ENCODE measurements at places on chromosomes 4 and X.

GRCh38 chr4:156559346-156559745 is 412.3 kb downstream of the PDGFC start:
- no peak for DNase-seq

DNA sequence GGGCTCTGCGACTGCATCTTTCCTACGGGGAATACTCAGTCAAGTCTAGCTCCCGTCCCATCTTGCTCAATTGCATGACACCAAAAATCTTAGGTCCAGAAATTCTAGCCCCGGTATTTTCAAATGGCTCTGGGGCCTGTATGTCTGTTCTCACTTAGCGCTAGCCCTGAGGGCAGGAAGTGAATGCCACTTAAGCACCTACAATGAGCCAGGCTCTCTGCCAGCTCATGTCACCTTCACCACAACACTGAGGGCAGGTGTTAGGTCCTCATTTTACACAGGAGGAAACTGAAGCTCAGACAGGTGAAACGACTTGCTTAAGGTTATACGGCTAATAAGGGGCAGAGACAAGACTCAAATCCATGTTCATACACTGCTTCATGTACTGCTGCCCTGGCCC is 282.8 kb downstream of the PPP1R2C start:
- no peak for DNase-seq

DNA sequence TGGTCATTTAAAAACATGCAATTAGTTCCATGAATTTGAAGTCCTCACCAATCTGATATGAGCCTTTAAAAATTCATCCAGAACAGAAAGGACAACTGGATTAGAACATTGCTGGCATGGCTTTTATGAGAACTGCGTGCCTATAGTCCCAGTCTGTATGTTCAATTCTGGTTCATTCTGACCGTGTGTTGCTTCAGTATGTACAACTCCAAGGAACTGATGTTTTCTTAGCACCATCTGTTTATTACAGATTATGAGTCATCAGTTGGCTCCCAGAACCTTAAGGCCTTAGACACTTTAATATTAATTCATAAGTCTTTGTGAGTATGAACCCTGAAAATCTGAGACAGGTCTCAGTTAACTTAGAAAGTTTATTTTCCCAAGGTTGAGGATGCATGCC is 115.0 kb downstream of the CEP44 start:
- no peak for DNase-seq

GRCh38 chr4:156634612-156635011 is 337.0 kb downstream of the PDGFC start:
- DNase-seq: no peak

GRCh38 chr4:44771789-44772188 is 45.4 kb upstream of the GNPDA2 start:
- no peak for DNase-seq

GRCh38 chrX:30895370-30895769 is 6.3 kb upstream of the TAB3 start:
- no peak for DNase-seq

DNA sequence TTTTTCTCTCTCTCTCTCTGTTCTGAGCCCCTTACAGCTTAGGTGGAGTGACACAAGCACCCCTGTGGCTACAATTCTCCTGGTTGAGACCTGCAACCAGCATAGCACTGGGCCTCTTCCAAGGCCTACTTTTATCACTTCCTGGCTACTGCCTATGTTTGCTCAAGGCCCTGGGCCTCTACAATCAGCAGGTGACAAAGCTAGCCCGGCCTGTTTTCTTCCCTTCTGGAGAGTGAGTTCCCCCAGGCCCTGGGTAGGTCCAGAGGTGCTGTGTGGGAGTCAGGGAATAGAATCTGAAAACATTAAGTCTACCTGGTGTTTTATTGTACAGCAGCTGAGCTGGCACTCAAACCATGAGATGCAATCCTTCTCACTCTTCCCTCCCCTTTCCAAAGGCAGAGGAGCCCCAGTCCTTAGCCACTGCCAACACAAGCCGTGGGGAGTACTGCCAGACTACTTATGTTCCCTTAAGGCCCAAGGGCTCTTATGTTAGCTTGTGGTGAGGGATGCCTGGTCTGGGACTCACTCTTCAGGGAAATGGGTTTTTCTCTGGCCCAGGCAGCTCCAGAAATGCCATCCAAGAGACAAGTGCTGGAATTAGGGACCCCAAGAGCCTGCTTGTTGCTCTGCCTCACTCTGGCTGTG is 23.8 kb upstream of the MAGEC3 start:
- no peak for DNase-seq

GRCh38 chr4:113435893-113436292 is 325.6 kb downstream of the CAMK2D start:
- DNase-seq: peak; percentile 70

GRCh38 chr4:83440899-83441298 is 14.7 kb downstream of the HELQ start:
- no peak for DNase-seq

DNA sequence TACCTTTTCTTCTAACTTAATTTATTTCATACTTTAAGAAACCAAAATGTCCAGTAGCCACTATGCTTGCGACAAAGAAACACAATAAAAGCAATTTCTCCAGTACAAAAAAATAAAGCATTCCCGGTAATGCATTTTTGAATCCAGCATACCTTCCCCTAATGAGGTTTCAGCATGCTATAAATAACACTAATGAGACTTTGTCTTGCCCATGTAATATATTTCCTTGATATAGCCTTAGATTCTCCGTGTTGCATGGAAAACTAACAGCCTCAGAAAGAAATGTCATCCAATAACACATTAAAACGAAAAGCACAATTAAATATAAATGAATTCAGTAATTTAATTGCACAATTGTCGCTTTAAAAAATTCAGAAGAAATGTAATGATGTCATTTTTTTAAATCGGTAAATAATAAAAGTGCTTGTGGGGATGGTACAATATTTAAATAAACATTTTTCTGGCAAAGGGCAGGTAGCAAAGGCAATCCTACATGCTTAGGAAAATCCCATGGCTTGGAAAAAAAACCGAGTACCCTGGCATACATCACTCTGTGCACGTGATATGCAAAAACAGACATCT is 225.2 kb upstream of the PPARGC1A start:
- no peak for DNase-seq

- no peak for DNase-seq
Observed at GRCh38 chr4:100782356-100782755, 264.5 kb upstream of the EMCN start.

DNA sequence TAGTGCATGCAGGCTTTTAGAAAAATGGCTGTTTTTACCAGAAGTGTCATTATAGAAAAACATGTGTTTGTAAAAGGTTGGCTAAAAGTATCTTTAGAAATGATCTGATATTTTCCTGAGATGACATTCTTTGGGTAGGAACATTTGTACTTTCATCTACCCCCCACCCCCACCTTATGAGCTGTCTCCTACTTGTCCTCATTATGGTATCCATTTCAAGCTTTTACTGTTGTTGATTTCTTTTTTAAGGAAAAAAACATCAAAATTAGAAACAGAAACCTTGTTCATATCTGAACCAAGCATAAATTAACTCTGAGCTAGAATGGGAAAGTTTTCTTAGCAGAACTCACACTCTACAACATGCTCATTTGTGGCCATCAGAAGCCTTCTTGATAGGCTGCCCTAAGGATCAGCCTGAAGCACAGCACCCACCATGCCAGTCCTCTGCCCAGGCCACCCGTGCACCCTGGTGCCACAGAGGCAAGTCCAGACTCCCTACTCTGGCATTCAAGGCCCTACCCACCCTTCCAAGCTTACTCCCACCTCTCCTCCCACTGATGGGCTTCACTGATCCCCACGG is 49.4 kb downstream of the NSG1 start:
- DNase-seq: no peak

- no peak for DNase-seq
Observed at GRCh38 chr4:83569987-83570386, 34.1 kb downstream of the GPAT3 start.

DNA sequence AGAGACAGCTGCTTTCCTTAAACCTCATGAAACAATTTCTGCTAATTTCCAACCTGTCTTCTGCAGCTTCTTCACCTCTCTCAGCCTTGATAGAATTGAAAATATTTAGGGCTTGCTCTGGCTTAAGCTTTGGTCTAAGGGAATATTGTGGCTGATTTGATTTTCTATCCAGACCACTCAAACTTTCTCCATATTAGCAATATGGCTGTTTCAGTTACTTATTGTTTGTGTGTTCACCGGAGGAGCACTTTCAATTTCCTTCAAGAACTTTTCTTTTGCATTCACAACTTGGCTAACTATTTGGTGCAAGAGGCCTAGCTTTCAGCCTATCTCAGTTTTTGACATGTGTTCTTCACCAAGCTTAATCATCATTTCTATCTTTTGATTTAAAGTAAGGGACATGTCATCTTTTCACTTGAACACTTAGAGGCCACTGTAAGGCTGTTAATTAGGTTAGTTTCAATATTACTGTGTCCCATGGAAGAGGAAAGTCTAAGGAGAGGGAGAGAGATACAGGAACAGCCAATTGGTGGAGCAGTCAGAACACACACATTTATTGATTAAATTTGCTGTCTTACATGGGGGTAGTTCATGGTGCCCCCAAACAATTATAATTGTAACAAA is 213.2 kb downstream of the RASL11B start:
- no peak for DNase-seq

DNA sequence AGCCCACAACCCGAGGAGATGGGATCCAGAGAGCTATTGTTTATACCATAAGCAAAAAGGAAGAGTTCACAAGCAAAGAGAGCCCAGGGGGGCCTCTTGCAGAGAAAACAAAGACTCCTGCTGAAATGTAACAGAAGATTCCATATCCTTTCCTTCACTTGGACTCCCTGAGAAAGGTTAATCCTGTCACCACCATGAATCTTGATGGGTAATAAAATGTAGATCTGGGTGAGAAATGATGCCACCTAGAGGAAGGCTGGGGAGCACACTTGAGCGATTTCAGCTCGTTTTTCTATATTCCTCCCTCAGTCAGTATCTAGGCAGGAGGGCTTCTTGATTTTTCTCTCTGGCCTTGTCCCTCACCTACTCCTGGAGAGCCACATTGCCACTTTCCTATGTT is 10.2 kb upstream of the KCNE5 start:
- no peak for DNase-seq

DNA sequence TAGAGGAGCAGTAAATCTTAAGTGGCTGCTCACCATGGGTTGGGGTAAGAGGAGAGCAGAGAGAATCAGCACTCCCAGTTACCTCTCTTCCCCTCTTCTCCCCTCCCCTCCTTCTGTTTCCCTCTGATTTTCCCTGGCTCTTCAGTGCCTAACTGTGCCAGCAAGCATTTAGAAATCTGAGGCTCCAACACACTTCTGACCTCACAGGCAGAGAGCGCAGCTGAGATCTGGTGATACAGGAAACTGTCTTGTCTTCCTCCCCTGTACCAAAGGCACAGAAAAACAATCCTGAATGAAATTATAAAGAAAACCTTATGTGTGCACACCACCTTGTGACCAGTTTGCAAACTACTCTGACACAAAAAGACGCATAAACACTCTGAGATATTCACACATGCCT is 82.4 kb upstream of the SMIM10 start:
- no peak for DNase-seq

- DNase-seq: no peak
Observed at GRCh38 chrX:30005813-30006212, 209.6 kb upstream of the MAGEB2 start.

- DNase-seq: no peak
Observed at GRCh38 chr4:8859550-8860095, 12.0 kb downstream of the HMX1 start.

DNA sequence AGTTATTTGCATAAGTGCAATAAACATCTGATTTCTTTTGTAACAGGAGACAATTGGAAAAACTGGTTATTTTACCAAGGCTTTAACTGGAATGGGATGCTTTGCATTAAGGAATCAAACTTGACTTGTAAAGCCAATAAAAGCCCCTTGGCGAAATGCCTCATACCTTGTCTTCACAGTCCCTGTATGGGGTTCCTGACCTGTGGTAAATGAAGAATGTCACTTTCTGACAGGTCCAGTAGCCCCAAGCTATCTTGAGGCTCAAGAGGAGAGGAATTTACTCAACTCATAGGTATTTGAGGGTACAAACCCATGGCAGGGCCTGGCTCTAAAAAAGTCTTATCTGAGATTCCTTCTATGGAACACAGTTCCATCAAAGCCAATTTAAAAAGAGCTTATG is 78.0 kb downstream of the ACOX3 start:
- DNase-seq: no peak

GRCh38 chrX:70332600-70332999 is 42.7 kb downstream of the KIF4A start:
- no peak for DNase-seq

DNA sequence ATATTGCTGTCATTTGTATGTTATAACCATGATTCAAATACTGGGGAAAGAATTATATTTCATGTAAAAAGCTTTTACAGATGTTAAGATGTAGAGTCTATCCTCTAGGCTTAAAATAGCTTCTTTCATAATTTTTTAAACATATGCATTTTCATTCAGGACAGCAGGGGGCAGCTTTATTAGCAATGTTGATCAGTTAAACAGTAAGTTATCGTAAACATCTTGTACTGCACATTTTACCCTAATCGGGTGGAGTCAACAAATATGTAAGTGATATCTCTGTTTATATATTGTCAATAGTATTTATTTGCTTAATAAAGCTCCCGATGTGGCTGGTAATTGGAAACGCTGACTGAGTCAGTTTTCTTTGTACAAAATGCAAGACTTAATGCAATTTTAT is 142.5 kb upstream of the MED14 start:
- DNase-seq: peak; percentile 32

DNA sequence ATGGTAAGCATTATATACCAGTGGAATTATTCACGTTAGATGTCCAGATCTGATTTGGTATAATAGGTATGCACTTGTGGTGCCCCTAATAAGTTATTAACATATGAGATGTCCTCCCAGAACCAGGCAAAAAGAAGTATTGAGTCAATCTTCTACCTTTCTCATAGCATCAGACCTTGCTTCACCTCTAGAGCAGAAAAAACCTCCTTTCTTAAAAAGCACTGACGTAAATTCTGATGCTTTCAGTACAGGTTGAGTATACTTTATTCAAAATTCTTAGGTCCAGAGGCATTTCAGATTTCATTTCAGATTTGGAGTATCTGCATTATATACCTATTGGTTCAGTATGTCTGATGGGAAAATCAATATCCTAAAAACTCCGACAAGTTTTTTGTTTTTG is 22.4 kb downstream of the LEF1 start:
- no peak for DNase-seq

DNA sequence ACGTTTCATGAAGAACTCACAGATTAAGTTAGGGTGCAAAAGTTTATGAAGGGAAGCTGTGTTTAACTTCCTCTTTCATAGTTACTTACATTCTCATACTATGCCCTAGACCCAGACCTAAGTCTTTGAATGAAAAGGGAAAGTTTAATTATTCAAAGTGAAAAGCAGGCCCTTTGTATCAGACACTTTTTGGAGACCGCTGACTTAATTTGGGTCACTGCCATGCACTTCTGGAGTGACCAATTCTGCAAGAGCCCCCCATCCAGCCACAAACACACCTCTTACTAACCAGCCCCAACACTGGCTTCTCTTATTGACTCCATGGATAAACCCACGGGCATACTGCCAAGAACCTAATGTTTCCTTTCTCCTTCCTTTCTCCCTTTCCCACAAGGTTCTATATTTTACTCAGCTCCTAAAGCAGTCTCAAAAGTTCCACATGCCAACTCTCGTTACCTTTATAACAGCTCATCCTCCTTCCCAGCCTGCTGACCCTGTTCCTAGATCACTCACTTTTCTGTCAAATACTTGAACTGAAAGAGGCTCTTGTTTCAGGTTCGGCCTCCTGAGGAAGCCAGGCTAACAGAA is 34.5 kb downstream of the ABCE1 start:
- DNase-seq: no peak

GRCh38 chrX:72057331-72057730 is 74.4 kb downstream of the RTL5 start:
- DNase-seq: peak; percentile 12

GRCh38 chr4:181301735-181302710 is 941.2 kb upstream of the TENM3 start:
- DNase-seq: no peak

GRCh38 chr4:8564595-8564994 is 15.6 kb upstream of the GPR78 start:
- DNase-seq: no peak

All from tibial nerve (tissue), 4 donors.